ENCODE measurements at places on chromosomes 1 and 21.

DNA sequence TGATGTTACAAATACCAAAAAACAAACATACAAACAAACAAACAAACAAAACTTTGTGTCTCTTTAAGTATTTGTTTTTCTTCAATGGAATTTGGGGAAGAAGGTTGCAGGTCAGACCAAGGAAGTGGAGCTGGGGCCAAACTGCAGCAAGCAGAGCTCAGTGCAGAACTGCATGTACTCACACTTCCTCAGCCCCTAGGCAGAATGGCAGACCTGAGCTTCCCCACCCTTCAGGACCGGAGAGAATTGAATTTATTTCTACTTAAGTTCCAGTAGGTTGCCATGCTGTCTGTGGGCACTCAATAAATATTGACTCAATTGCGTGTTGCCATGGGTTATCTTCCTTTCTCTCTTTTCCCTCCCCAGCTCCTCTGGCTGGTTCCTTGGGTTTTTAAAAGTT, 173.6 kb downstream of the PTGER3 start:
- no peak for DNase-seq

GRCh38 chr21:45010860-45011259, 63.5 kb upstream of the ADARB1 start:
- DNase-seq: no peak

DNA sequence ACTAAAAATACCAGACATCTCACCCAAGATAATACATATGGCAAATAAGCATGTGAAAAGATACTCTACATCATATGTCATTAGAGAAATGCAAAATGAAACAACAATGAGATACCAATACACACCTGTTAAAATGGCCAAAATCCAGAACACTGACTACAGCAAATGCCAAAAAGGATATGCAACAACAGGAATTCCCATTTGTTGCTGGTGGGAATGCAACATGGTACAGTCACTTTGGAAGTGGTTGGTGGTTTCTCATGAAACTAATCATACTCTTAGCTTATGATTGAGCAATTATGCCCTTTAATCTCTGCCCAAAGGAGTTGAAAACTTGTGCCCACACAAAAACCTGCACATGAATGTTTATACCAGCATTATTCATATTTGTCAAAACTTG, 6.4 kb upstream of the RGS2 start:
- no peak for DNase-seq

- DNase-seq: no peak
Observed at GRCh38 chr1:35854989-35855700, 27.9 kb upstream of the AGO1 start.

DNA sequence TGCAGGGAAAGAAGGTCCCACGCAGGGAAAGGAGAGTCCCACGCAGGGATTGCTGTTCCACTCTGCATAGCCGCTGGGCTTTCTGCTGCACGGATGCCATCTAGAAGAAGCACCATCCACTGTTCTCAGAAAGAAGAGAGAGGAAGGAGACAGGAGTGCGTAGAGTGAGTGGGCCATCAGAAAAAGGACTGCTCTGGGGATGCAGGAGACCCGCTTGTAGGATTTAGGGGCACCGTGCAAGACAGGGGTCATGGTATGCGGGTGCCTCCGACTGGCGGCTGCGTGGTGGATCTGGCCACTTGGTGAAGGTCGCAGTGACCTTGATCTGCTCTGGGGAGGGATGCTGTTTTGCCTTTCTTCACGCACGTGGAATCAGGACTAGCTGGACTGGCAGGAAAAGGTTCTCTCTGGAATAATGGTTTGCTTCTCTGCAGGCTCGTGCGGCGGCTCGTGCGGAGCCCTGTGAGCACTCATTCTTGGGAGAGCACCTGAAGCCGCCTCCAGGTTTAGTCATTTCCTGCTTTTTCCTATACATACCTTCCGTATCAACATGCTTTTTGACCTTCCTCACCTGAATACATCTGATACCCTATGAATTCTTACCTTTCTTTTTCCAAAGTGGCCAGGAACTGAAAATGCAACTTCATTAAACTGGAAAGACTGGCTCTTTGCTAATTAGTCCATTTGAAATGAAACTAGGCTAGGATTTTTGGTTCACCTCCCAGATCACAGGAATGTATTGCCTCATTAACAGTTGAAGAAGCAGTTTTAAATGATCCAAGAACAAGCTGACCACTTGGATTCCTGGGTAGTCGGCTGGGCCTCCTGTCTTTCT, 181.6 kb downstream of the KIF26B start:
- no peak for DNase-seq

DNA sequence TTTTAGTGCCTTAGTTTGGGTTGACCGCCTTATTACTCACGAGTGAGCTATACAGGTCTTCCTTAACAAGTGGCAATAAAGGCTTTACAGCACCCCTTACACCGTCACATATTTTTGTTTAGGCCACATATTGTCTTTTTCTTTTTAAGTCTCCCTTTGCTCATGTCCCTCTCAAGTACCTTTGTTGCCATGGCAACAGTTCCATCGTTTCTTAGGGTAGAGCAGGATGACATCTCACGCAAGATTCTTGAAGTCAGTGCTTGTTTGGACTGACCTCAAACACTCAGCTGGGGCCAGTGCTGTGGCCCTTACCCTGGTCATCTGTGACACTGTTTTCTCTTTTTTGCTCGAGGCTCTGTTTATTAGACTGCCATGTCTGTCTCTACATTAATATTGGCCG, 69.8 kb downstream of the PBX1 start:
- no peak for DNase-seq

DNA sequence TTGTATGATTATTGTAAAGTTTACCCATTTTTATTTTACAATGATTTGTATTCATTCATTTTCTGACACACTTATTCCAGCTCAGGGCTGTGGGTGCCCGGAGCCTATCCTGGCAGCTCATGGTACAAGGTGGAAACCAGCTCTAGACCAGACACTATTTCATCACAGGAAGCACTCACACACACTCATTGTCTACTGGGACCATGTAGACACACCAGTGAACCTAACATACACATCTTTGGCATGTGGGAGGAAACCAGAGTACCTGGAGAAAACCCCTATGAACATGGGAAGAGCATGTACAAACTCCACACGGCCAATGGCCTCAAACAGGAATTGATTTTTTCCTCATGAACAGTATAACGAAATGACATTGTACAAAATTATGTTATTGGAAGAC, 2.4 kb downstream of the DTL start:
- DNase-seq: no peak

DNA sequence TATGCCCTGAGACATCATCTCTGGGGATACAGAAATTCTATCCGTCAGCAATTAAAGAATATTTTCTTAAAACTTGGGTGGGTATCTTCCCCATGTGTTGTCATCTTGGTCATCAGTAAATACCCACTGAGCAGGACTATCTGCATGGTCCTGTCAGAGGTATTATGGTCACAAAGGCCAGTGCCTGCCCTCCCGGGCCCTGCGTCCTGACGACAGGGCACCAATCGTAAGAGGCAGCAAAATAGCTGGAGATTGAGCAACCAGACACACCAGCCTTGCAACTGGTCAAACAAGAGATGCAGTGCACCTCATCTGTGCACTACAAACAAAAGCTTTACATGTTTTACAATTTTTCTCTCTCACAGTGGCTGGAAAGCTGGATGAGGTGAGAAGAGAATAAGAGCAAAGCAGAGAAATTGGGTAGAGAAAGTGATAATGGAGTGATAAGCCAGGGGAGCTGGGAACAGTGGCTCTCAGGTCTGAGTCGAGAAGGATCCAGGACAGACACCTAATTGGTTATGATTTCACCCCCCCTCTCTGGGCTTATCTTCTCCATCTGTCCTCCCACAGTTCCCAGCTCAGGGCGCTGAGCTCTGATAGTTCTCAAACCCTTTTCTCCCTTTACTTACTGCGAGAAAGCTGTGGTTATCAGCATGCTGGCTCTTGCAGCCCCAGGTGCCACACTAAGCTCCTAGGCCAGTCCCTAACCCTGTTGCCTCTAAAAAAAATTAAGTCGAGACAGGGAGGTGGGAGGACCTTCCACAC, 8.8 kb upstream of the SRP9 start:
- no peak for DNase-seq

DNA sequence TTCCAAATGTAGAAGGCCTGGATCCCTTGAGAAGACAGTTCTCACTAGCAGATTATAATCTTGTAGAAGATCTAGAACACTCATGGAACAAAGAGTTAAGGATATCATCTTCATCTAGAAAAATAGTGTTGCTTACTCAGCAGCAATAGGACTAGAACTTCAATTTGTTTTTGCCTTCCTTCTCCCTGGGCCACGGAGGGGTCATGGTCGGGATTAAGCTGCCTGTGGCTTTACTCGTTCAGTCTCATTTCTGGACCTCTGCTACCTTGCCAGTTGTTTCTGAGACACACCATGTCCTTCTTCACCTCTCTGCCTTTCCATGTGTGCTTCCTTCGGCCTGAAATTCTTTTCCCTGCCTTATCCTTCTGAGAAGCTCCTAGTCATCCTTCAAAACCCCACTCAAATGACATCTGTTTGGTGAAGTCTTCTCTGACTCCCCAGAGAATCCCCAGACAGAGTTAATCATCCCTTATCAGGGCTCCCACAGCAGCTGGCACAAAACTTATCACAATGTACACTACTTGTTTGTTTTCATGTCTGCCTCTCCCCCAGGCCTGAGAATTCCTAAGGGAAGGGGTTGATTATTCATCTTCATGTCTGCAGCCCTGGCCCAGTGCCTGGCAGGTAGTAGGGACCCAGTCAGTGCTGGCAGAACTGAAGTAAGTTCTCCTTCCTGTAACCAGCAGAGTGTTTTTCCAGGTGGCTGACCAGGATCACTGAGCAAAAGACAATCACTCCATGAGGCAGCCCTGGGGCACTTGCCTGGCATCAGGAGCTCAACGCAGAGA, 15.5 kb upstream of the SNX27 start:
- no peak for DNase-seq

DNA sequence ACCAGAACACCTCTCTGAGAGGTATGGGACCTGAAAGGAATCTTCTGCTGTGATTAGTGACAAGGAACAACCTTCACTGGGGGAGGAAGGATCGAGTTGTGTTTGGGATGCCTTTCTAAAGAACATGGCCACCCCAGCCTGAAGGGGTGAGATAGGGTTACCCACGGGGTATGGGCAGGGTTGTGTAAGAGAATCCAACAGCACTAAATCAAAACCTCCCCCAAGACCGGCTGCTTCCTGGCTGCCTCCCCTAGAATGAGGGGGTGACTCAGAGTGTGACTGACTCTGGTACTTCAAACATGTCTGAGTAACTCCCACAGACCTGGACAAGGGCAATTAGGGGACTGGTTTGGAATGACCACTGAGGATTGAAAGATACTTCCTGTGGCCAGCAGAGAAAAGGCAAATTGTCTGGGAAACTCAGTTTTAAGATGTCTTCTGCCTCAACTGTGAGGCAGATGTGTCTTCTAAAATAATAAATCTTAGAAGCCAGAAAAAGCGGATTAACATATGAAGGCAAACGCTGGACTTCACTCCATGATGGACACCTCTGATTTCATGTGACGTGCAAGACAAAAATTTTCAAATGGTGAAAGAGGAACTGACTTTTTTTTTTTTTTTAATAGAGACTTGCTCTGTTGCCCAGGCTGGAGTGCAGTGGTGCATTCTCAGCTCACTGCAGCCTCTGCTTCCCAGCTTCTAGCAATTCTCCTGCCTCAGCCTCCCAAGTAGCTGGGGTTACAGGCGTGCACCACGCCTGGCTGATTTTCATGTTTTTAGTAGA, 6.7 kb upstream of the PTPN14 start:
- no peak for DNase-seq

DNA sequence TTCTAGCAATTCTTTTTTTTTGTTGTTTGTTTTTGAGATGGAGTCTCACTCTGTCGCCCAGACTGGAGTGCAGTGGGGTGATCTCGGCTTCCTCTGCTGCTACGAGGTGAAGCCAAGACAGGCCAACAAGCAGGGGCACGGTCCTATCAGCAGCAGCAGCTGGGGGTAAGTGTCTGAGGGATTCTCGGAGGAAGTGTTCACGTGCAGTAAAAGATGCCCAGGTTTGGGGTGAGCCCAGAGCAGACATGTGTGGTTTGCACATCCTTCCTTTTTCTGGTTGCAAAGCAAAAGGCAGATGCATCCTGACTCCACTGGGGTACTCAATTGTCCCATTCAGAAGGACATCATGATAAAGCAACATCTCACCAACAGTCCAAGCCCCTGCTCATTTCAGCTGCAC, 27.7 kb downstream of the PIGP start:
- DNase-seq: no peak

DNA sequence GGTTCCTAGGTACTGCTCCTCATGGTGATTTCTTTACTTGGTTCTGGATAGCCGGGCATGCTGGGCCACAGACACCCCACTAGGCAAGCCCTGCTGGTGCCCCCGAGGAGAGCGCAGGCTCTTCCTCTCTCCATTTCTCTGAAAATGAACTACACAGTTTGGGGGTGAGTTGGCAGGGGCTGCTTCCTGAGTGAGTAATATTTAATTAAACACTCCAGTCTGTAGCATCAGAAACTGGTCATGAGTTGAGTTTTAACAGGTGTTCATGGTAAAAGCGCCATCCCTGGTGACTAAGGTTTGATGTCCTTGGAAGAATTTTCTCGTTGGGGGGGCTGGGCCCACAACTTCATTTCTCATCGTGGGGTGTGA, 1.7 kb downstream of the SPSB1 start:
- DNase-seq: no peak

- no peak for DNase-seq
Observed at GRCh38 chr1:109817881-109818270, 54.2 kb upstream of the EPS8L3 start.

GRCh38 chr1:204013052-204013451, 59.9 kb upstream of the SOX13 start:
- no peak for DNase-seq

DNA sequence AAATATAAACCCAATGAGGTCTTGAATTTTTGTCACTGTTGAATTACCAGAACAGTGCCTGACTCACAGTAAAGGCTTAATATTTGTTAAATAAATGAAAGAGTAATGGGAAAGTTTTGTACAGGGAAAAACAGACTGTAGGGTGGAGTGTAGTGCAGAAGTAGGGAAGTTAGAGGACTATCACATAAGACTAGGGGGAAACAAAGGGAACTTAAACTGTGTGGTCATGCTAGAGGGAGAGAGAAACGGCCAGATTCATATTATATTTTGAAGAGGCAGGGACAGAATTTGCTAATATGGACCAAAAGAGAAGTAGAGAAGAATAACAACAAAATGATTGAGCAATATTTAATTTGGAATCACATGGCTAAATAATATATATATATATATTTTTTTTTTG, 14.8 kb downstream of the CTSK start:
- DNase-seq: no peak

DNA sequence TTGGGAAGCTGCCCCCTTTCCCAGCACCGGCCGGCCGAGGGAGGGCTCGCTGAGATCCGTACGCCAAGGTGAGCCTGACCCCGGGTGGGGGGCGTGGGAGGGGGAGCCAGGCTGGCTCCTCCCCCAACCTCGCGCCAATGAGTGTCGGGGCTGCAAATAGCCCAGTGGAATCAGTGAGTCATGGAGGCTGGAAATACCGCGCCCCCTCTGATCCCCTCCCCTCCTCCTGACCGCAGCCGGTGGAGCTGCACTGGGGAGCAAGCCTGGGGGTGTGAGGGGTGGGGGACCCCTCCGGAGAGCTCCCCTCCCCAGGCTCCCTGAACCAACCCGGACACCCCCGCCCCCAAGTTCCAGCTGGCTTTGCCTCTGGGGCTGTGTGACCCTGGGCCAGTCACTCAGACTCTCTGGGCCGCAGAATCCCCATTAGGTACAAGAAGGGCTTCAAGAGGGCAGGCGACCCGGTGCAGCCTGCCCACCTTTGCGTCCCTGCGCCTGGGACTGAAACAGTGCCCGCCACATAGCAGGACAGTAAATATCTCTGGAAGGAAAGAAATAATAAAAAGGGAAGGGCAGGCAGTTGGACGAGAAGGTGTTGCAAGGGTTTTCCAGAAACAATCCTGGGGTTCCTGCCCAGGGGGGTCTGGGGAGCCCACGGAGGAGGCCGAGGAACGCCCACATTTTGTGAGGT, 4.5 kb downstream of the HSPB7 start:
- DNase-seq: peak; percentile 50

- no peak for DNase-seq
Observed at GRCh38 chr1:198669023-198669698, 30.3 kb downstream of the PTPRC start.
